ENCODE measurements at places on chromosomes 6 and 20.

- no peaks in the 10 kb centered on the region for H3K36me3 ChIP-seq
- peaks cover 56% of the 10 kb centered on the region for H3K27me3 ChIP-seq
- peak overlapping the region; percentile 91 for H3K4me3 ChIP-seq
- DNase-seq: no peak
- peaks cover 19% of the 10 kb centered on the region for H3K4me1 ChIP-seq
- no peak overlapping the region for H3K27ac ChIP-seq
Observed at GRCh38 chr6:116766506-116767176, 1.1 kb upstream of the FAM162B start.

GRCh38 chr6:7232351-7232750 is 80.6 kb downstream of the SSR1 start:
- H3K4me1 ChIP-seq: peaks cover 13% of the 10 kb centered on the region
- peaks cover 30% of the 10 kb centered on the region for H3K36me3 ChIP-seq
- DNase-seq: no peak

DNA sequence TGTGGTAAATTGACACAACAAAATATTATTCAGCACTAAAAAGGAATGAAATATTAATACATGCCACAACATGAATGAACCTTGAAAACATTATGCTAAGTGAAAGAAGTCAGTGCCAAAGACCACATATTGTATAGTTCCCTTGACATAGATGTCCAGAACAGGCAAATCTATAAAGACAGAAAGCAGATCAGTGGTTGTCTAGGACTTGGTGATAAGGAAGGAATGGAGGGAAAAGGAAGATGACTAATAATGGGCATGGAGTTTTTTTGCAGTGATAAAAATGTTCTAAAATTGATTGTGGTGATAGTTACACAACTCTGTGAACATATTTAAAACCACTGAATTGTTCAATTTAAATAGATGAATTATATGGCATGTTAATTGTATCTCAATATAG is 32.5 kb downstream of the TBX18 start:
- no peak for DNase-seq
- no peak overlapping the region for H3K27ac ChIP-seq
- no peaks in the 10 kb centered on the region for H3K36me3 ChIP-seq

GRCh38 chr6:46235242-46235641 is 64.5 kb upstream of the ENPP5 start:
- H3K36me3 ChIP-seq: no peaks in the 10 kb centered on the region
- H3K4me3 ChIP-seq: no peak overlapping the region
- H3K4me1 ChIP-seq: no peaks in the 10 kb centered on the region
- H3K27ac ChIP-seq: no peak overlapping the region
- H3K27me3 ChIP-seq: peaks cover 2% of the 10 kb centered on the region
